ENCODE measurements at places on chromosomes 13 and 19.
A peak's percentile ranks its signal among the peaks of the same experiment; 100 is the strongest.

DNA sequence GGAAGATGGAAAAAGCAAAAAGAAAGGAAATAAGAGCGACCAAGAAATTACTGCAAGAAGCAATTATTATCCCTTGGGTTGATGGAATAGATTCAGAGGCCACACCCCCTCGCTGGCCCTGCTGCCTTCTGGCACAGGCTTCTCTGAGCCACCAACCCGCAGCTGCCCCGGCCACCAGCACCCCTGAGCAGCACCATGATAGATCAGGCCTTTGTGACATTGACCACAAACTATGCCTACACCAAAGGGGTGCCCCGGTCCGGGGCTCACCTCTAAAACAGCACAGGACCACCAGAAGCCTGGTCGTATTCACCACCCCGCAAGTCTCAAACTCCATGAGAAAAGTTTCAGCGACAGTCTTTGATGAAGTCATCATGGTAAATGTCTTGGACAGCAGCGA is 1059.3 kb downstream of the SLITRK1 start:
- DNase-seq: no peak

DNA sequence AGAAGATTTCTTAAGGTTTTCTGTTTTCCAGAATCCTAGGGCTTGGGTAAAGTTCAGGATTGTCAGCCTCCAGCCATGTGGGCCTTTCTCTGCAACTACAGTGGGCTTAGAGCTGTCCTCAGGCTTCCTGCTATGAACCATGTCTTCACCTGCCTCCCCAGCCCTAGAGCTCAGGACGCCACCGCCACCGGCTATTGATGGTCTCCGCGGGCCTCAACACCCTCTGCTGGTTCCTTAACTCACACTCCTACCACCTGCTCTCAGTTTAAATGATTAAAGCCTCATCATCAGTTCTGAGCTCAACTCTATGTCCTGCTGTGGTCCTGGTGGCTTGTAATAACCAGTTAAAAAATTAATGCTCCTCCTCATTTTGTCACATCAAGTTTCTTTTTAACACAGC is 221.0 kb downstream of the EFNB2 start:
- no peak for DNase-seq

GRCh38 chr13:25249001-25249543 is 38.2 kb downstream of the MTMR6 start:
- peak; percentile 13 for DNase-seq

DNA sequence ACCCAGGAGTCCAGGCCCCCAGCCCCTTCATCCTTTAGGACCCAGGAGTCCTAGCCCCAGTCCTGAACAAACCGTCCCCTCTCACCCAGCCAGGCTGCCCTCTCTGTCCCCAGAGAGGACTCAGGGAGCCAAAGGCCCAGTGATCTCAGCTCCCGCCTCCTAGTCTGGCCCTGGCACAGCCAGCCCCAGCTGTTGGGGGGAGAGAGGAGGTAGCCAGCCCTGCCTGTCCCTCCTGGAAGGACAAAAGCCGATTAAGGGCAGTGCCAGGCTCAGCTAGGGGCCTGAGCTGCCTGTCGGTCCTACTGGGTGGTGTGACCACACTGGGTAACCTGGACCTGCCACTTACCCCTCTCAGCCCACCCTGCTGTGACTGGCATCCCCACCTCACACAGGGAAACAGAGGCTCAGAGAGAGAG is 14.5 kb downstream of the LIPE start:
- no peak for DNase-seq

DNA sequence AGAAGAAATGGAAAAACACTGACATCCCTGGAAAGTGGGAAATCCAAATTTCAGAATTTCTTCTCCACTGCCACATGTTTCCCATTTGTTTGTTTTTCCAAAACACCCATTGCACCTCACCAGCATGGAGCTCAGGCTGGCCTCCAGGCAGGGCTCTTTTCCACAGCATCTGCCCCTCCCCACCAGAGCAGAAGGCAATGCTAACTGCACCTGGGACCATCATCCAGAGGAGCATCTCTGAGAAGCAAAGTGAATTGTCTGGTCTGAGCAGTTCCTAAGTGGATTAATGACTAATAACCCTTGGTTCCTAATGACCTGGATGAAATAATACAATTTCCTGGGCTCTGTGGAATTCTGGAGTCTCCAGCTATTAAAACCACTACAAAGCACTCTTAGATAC is 8.8 kb upstream of the CYSLTR2 start:
- no peak for DNase-seq

- no peak for DNase-seq
Measured at GRCh38 chr19:39138221-39139211, 12.9 kb downstream of the PAK4 start.

- no peak for DNase-seq
Measured at GRCh38 chr13:36612230-36612629, 61.6 kb upstream of the SERTM1 start.

DNA sequence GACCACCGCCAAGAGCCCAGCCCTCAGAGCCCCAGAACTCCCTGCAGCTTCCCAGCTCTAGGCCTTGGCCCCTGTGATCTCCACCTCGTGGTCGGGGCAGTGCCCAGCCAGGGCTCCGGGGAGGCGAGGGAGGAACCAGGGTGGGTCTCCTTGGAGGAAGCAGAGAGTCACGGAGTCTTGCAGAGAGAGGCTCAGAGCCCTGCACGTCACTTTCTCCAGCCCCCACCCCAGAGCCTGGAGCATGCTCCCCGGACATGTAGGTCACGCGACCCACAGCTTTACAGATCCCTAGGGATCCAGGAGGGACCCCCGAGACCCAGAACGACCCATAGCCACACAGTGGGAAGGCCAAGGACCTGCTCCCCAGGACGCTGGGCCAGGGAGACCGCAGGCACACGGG is 11.9 kb downstream of the GADD45B start:
- DNase-seq: no peak

- no peak for DNase-seq
Measured at GRCh38 chr19:55958356-55958755, 10.7 kb downstream of the NLRP8 start.

All from GM04503 (cell line).